Stimulated activated CD8-positive, alpha-beta memory T cell treated with anti-CD3 and anti-CD28 coated beads, Interleukin-7, amount 100 ng/mL, for 48 hours (primary cell): ENCODE measurements at places on chromosomes 2 and 18.

DNA sequence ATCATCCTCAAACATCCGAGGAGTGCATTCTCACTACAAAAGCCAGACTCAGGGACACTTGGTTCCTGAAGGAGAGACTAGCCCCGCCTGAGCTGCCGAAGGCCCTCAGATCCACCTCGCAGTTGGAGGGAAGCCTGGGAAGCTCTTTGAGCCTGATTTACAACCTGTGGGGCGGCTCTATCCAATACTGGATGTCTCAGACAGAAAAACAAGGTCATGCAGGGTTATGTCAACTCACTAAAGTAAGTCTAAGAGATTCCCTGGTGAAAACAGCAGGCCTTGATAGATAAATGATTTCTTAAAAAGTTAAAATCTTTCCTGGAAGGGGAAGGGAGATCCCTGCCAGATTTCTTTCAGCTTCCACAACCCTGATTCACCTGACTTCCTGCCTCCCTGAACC lies 284.3 kb downstream of the CYP26B1 start:
- DNase-seq: no peak

- DNase-seq: no peak
Measured at GRCh38 chr2:163314712-163315111, 421.1 kb downstream of the FIGN start.

- DNase-seq: no peak
Measured at GRCh38 chr18:64031411-64031810, 61.5 kb downstream of the SERPINB8 start.

DNA sequence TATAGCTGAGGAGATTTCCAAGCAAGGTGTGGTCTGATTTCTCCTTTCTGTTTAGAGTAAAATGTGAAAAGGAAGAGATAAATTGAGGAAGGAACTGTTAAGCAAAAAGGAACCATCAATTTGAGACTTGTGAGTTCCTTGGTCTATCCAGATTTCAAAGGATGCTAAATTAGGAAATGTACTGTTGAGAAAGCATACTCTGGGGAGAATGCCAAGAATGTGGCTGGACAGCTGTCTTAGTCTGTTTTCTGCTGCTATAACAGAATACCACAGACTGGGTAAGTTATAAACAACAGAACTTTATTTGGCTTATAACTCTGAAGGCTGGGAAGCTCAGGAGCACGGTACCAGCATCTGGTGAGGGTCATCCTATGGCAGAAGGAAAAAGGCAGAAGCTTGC lies 1097.2 kb downstream of the TDRD15 start:
- DNase-seq: no peak
